ENCODE measurements at places on chromosomes 7 and 10.

GRCh38 chr7:158422887-158423560, 164.6 kb downstream of the PTPRN2 start:
- DNase-seq, result no peak

DNA sequence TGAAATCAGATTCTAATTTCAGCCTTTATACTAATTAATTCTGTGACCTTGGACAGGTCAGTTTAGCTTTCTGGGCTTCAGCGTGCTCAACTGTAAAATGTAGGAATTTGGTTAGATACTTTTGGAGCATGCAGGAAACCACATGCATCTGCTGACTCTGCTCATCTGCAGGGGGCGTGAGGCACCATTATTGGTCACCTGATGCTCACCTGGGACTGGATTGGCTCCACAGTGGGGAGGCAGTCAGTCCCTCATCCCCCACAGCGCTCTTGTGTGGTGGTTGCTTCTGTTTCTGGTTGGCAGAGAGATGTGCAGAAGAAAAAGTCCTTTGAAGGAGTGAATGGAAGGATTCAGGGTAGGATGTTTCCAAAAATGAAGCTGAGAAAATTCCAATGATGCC, 150.9 kb upstream of the MTPN start:
- no peak for DNase-seq

GRCh38 chr7:16465469-16466361, at the start of gene SOSTDC1:
Gene SOSTDC1, minus strand, starts transcription at chr7:16465738. Its CDS starts 70 bp downstream, at chr7:16465668.
- no peak for DNase-seq

DNA sequence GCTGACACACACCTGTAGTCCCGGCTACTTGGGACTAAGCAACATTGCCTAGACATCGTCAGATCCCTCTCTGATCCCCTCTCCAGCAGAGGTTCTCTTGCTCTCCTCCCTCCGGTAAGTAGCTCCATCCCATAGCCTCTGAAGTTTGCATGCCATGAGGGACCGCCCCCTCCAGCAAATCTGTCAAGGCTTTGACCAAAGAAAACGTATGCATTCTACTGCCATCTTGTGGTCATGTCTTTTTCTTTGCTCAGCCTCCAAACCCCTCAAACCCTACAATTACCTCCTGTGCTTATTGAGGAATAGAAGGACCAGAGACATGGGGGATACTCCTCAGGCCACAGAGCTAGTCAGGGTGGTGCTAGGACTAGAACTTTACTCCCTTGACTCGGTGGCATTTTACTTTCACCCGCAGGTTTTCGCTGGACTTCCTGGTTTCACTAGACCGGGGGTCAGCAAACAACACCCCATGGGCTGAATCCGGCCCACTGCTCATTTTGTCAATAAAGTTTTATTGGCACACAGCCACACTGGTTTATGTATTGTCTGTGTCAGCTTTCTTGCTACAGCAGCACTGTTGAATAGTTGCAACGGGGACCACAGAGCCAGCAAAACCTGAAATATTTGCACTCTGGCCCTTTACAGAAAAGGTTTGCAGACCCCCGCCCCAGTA, 202.6 kb upstream of the FOXK1 start:
- peak; percentile 82 for DNase-seq

DNA sequence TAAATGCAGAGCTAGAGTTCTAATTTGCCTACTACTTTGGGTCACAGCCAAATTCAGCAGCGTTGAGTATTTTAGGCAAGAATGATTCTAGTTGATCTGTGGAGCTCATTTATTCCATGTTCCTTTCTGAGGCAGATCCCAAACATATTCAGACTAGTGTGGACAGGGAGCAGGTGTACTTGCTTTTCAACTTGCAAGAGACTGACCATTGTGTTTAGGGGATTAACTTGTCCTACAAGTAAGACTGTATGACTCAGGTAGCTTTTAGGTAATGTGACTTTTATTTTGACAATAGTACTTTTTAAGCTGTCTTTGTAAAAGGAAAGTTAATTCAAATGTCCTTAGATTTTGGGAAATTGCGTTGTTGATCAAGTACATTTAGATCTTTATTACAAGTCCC, 285.5 kb downstream of the TWIST1 start:
- DNase-seq, result no peak

- DNase-seq, result no peak
Observed at GRCh38 chr10:6699336-6699735, 119.3 kb upstream of the PRKCQ start.

GRCh38 chr7:117001283-117001682, 48.0 kb downstream of the ST7 start:
- DNase-seq, result no peak

DNA sequence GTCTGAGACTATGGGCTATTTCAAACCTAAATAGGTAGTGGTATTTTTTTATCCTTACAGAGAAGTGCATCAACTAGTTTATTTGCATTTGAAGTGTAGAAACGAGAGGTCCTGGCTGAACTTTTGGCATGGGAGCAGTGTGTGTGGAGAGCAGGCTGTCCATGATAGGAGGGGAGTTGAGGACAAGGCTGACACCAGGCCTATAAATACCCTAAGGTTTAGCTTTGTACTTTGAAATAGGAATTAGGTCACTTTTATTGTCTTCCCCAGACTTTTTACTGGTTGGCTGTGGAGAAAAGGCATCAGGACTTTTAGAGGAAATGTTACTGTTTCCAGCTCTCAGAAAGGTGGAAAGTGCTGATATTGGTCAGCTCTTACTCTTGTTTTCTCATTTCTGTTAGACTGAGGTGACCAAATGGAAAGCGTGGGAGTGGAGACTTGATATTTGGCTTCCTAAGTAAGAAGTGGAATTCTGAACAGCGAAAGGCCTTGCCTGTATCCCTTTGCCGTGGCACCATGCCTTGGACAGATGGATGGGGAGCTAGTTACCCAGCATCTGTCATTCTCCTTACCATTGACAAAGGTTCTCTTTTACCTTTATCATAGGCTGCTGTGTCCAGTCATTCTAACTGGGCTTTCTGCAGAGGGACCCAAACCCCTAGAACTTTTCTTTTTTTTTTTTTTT, 46.0 kb downstream of the GBF1 start:
- DNase-seq, result no peak

GRCh38 chr10:18528292-18528691, 123.1 kb downstream of the NSUN6 start:
- no peak for DNase-seq

DNA sequence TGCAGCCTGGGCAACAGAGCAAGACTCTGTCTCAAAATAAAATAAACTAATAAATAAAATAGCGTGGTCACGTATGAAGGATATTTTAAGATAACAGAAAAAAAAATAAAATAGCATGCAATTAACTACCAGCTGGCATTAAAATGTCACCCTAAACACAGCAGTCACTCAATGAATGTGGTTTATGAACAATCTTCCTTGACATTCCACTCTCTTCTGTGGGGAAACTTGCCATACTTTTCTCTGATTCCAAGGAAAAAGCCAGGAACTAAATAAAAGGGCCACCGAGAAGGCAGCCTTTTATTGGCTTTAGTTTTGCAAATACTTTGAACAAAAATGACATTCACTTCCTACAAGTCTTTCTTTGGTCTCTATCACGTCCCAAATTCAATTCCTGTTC, 266.6 kb downstream of the PARD3 start:
- no peak for DNase-seq

- no peak for DNase-seq
Observed at GRCh38 chr7:84746353-84746752, 440.5 kb downstream of the SEMA3D start.

GRCh38 chr7:80335511-80336231, 176.2 kb downstream of the GNAT3 start:
- DNase-seq, result no peak

GRCh38 chr10:4066581-4067390, 281.8 kb upstream of the KLF6 start:
- DNase-seq, result no peak

DNA sequence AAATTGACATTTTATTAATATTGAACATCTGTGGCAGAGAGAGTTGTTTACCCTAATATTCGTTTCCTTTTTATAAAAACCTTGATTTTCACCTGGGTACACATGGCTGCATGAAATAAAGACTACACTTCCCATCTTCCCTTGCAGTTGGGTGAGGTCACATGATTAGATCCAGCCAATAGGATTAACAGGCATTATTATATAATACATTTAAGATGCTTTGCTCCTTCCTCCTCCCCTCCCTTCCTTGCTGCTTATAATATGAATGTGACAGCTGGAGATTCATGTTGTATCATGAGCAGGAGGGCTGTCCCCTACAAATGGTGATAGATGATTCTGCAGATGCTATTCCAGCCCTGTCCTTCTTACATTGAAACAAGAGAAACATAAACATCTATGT, 146.6 kb downstream of the SH2D4B start:
- DNase-seq, result no peak

GRCh38 chr10:58943256-58943890, 233.1 kb upstream of the PHYHIPL start:
- DNase-seq, result no peak

DNA sequence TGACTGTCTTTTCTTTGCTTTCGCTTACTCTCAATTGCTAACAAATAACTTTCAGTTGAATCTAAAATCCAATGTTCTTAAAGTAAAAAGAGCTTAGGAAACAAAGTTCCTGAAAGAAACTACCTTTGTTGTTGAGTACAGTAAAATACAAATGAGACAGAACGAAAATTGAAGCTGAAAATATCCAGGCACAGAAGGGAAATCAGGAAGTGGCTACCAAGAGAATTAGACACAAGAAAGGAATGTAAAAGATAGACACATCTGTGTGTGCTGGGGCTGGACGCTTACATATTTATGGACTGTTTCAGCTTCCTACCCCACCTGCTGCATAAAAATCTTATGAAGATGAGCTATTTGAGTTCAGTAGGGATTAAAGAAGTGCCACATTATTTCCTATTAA, 161.7 kb upstream of the PLXDC2 start:
- no peak for DNase-seq

DNA sequence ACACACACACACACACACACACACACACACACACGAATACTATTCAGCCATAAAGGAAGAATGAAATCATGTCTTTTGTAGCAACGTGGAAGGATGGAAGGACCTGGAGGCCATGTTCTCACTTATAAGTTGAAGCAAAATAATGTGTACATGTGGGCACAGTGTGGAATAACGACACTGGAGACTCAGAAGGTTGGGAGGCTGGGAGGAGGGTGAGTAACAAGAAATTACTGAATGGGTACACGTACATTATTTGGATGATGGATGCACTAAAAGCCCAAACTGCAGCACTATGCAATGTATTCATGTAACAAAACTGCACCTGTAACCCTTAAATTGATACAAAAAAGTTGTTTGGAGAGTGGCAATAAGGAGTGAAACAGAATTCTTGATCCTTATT, 32.1 kb downstream of the KMT2C start:
- no peak for DNase-seq

- DNase-seq, result peak; percentile 19
Observed at GRCh38 chr7:14507617-14508016, 394.9 kb downstream of the DGKB start.

DNA sequence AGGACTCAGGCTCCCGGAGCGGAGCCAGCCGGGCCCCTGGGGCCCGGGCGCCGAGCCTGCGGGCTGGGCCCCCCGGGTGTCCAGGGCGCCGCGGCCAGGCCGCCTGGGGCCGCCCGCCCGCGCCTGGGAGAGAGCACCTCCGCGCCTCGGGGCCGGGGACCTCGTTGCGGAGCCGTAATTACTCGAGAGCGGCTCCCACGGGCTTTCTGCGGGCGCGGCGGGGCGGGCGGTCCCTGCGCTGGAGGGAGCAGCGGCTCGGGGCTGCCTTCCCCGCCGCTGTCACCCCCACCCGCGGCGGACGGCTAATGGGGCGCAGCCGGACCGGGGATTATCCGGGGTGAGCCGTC, 1.5 kb downstream of the GNB2 start:
- no peak for DNase-seq

DNA sequence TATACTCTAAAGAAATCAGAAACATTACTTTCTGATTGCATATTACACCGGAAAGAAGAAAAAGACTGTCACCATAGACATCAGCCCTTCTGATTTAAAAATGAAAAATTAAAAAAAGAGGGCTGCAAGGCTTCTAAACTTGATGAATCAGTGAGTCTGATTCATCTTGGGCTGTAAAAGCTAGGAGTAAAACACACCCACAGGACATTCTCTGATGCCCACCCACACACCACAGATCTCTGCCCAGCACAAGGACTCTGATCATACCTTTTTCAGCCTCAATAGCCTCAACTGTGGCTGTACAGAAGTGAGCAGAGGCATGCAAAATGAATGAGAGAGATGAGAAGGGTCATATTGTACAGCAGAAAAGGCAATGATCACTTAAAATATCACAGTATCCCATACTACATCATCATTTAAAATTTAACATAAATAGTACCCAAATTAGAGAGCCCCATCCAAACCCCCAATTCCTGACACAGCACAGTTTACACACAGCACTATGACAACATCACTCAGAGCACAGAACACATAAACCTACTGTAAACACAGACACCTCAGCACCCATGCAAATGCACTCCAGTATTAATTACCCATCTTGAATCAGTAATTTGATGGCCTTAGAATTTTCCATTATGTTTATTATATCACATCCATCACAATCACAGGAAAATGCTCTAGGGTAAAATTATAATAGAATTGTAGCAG, 6.4 kb upstream of the MSS51 start:
- DNase-seq, result peak; percentile 35

- no peak for DNase-seq
Observed at GRCh38 chr10:125593644-125594043, 89.3 kb downstream of the TEX36 start.

DNA sequence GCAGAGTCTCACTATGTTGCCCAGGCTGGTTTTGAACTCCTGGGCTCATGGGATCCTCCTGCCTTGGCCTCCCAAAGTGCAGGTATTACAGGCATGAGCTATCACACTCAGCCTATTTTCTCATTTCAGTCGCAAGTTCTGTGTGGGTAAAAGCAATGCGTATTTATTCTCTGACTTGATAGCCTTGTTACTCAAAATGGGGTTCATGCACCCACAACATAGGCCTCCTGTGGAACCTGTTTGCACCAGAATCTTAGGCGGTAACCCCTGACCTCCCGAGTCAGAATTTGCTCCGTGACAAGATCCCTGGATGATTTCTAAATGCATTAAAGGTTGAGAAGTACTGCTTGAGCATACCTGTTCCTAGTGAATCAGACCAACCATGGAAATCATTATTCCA, 7.3 kb downstream of the IL2RA start:
- no peak for DNase-seq

DNA sequence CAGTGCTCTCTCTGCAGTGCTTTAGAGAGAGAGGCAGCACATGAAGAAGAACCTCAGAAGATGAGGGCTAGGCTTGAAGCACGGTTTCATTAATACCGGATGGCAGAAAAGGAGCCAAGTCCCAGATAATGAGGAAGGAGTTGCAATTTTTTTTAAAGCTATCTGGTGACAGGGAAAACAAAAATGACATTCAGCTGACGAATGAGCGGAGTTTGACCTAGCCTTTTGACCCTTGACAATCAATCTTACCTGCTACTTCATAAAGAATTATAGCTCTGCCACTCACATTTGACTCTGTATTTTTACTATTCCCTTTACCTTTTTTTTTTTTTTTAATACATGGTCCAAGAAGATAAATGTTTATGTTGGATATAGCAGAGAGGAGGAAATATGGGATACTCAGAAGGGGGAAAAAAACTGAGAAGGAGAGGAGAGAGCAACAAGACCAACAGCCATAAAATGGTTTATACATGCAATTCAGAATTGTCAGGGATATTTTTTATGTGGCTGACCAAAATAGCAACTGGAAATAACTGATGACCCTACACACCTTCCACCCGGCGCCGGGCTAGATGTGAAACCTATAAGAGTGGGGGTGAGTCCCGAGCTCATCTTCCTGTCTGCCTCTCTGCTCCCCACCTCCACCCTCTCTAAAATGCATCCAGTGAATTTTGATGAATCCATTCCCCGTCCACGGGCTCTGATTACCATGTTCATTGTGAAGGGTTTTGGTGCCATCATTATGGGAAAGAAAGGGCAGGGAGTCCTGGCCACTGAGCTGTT, 274.4 kb upstream of the YAE1 start:
- no peak for DNase-seq

- DNase-seq, result peak; percentile 17
Observed at GRCh38 chr10:116113721-116114501, 159.1 kb downstream of the GFRA1 start.
